Cerebellar nuclear complex (tissue), 1 donor: ENCODE measurements at places on chromosomes 6 and 20.

DNA sequence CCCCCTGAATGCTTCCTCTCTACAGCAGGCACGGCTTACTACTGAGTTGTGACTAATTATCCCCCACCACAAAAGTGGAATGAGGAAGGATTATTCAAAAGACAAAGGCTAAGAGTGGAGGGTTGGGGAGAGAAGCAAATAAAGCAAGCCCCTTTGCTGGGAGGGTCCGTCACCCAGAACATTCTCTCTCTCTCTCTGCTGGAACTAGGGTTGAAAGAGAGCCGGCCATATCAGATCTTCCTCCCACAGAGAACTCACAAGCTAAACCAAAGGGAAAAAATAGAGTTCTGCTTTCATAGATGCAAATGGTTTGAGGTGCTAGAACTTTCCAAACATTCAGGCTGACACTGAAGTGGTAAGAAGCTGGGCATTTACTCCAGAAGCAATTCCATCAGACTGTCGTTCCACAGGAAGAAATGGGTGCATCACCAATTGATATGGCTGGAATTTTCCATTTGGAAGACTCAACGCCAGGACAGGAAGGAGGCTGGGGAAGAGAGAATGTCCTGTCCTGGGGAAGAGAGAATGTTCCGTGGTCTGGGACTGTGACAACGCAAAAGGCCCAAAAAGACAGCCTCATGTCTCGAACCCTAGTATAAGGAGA, 7.9 kb downstream of the ZMYND8 start:
- no peak for DNase-seq

DNA sequence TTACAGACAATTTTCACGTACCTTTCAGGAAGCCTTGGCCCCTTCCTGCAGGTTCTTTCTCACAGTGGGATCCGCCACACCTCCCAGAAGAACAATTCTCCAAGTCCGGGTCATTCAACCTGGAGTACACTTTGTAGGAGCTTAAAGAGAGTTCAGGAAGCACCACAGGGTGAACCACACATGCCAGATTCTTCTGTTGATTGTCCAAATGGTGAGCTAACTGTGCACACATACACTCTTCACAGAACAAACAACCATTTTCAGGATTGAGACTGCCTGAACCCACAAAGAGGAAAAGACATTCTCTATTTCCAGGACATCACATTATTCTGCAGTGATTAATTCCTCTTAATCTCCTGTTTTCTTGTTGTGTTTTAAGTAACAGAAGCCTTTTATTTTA, 51.0 kb downstream of the SCGN start:
- no peak for DNase-seq

- DNase-seq: no peak
Measured at GRCh38 chr20:29874476-29875202, 1382.8 kb upstream of the DEFB115 start.

- DNase-seq: no peak
Measured at GRCh38 chr20:40710603-40711002, 21.6 kb upstream of the MAFB start.

DNA sequence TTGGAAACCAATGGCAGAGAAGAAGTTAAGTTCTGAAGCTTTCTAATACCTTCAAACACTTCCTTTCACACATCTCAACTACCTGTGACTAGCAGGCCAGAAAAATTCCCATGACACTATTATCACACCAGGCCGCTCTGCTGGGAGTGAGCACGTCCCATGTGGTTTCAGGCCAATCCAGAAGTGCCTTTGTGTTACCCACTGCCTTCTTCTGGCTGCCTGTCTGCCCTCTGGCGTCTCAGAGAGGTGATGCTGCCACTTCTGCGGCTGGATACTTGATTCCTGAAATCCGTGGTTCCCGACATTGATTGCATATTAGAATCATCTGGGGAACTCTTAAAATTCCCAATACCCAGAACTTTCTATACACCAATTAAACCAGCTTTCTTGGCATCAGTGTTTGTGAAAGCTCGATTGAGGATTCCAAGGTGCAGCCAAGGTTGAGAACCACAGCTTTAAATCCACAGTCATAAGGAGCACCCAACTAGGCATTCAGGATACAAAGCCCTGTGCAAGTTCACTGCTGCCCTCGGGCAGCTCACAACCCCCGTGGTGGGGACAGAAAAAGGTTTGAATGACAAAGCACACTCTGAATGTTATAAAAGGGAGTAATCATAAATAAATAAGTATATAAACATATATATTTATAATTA, 65.6 kb downstream of the STMND1 start:
- DNase-seq: no peak

- DNase-seq: no peak
Measured at GRCh38 chr20:25057234-25058050, 497 bp downstream of the ACSS1 start.

DNA sequence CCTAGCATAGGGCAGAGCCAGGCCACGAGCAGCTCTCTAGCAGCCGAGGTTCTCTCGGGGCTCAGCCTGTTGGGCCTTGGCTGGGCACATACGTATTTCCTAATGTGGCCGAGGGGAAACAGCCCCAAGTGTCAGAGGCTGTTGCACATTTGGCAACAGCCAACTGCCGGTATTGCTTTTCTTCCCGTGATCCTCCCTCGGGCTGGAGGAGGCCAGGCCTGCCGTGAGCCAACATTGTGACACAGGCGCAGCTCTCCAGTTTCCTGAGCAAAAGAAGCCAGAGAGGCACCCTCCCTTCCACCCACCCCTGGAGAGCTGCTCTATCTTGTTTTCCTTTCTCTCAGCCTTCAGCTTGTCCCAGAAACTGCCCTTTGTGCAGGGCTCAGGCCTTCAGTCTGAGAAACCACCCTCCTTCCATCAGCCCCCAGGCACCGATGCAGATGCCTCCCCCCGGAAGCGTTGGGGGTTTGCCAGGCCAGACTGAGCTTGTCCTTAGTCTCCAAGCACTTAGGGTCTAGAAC, 5.1 kb upstream of the BPI start:
- no peak for DNase-seq

DNA sequence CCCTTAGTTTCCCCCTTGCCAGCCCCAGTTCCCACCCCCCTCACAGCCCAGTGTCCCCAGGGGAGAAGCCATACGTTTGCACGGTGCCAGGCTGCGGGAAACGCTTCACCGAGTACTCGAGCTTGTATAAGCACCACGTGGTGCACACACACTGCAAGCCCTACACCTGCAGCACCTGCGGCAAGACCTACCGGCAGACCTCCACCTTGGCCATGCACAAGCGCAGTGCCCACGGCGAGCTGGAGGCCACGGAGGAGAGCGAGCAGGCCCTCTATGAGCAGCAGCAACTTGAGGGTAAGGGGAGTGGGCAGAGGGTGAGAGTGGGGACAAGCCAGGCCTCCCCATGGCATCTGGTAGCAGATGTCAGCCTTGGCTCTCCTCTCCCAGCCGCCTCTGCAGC, 5.1 kb upstream of the DEF6 start:
- DNase-seq: no peak

- DNase-seq: no peak
Measured at GRCh38 chr6:128617285-128617684, 96.9 kb upstream of the PTPRK start.

- DNase-seq: no peak
Measured at GRCh38 chr20:53677447-53678314, 84.0 kb upstream of the ZNF217 start.

DNA sequence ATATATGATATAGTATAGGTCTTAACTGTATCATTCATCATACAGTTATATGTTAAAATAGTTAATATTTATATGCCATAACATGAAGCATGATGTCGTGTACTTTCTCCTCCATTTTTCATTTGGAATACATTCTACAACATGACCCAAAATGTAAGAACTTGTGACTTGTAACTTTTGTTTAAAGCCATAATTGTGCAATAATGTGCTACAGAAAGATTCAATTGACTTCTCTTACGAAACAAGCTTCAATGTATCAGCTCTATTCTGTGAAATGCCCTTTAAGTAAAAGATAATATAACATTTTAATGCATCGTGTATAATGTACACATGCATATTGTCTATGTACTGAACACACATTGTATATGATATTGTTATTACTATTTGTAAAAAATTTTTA, 76.7 kb upstream of the FABP7 start:
- DNase-seq: no peak

DNA sequence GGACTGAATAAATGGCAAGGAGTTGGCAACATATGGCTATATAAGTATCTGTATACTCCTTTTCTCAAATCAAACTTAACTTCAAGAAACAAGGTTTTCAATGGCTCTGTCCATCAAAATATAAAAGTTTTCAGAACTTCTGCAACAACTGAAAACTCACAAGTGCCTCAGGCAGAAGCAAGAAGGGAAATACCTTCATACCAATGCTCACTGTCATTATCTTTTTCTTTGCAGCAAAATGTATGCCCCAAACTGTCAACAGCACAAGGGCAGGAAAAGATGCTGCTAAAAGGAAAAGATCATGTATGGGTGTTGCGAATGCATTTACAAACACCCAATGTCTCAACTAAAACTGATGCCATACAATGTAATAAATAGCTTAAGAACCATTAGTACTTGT, 45.9 kb downstream of the PTPRK start:
- no peak for DNase-seq

- no peak for DNase-seq
Measured at GRCh38 chr6:168056892-168057527, 22.0 kb downstream of the FRMD1 start.

- no peak for DNase-seq
Measured at GRCh38 chr20:25248786-25249172, 894 bp downstream of the PYGB start.

- no peak for DNase-seq
Measured at GRCh38 chr20:50023116-50023805, 40.5 kb downstream of the SNAI1 start.

- no peak for DNase-seq
Measured at GRCh38 chr6:130019326-130020072, 1.1 kb downstream of the L3MBTL3 start.

DNA sequence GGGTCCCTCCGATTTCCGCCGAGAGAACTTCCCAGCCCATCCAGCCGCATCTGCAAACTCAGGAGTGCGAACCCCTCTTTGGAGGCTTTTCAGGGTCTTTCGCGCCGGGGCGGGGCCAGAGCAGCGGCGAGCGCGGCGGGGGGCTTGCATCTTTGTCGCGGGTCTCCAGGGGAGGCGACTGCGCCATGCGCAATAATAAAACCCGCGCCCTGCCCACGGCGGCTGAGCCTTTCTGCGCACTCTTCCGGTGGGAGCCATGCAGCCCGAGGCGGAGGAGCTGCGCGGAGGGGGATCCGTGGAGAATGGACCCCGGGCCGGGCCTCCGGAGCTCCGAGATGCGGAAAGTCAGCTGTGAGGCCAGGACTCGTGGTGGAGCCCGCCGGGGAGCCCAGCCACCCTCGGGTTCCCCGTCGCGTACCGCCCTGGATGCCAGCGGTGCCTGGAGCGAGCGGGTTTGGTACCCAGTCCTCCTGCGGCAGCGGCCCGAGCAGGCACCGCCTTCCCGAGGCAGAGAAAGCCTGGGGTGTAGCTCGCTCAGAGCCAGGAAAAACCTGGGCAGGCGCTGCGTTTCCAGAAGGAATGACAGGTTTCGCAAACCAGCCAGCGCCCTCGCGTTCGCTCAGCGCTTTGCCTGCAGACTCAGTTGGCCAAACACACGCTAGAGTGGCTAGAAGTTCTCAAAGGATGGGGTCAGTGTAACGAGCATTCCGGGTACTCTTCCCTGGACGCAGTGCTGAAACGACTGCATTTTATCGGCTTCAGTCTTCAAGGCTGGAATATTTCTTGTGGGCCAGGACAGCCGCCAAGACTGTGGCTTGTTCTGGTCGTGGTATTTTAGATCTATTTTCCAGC, 1.2 kb downstream of the AKAP12 start:
- peak; percentile 83 for DNase-seq

- no peak for DNase-seq
Measured at GRCh38 chr20:59120491-59120890, 43.1 kb upstream of the ZNF831 start.

- no peak for DNase-seq
Measured at GRCh38 chr20:14360416-14360815, 23.0 kb upstream of the FLRT3 start.

DNA sequence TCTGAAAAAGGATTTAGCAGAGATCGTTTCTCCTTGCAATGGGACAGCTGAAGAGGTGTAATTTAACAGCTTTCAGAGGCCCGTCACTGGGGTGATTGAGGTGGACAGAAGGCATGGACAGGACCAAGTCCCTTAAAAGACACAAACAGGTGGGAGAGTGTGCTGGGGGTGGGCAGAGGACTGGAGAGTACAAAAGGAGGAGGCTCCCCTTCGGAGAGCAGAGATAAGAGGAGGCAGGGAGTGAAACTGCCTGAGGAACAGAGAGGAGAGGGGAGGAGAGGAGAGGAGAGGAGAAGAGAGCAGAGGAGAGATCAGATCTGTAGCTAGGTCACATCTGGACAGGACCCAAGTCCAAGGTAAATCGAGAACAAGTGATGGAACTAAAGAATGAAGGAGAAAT, 48.6 kb upstream of the PKHD1 start:
- no peak for DNase-seq

DNA sequence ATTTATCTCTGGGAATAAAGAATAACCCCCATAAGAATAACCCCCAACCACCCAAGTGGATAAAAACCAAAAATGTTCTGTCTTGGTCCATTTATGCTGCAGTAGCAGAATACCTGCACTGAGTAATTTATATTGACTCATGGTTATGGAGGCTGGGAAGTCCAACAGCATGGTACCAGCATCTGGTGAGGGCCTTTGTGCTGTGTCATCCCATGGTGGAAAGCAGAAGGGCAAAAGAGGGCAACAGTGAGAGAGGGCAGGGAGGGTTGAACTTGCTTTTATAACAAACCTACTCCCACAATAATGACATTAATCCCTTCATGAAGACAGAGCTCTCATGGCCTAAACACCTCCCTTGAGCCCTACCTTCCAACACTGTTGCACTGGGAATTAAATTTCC, 133.7 kb downstream of the ERMARD start:
- no peak for DNase-seq

- no peak for DNase-seq
Measured at GRCh38 chr6:137261761-137262160, 42.6 kb upstream of the IFNGR1 start.

GRCh38 chr20:60053818-60054190, 95.6 kb downstream of the CDH26 start:
- no peak for DNase-seq

- DNase-seq: no peak
Measured at GRCh38 chr6:128079021-128079420, 178.2 kb upstream of the THEMIS start.

GRCh38 chr20:9300080-9300479, 214.3 kb upstream of the LAMP5 start:
- DNase-seq: no peak

GRCh38 chr6:166683477-166683876, 56.4 kb upstream of the RPS6KA2 start:
- DNase-seq: no peak

DNA sequence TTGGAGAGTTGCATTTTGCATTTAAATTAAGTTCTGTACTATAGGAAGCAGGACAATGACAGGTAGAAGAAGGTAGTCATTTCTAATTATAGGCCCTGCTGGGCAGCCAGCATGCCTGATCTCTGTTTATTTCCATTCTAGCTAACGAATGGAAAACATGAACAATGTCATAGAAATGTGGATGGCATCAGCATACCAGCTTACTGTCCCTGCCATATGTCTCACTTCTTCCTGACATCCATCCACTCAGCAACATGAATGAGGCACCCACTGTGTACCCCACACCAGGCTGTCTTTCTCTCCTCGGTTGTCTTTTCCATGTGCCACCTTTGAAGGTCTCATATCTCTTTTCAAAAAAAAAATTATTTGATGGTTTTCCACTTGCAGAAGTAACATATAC, 11.1 kb downstream of the ADTRP start:
- no peak for DNase-seq

- DNase-seq: no peak
Measured at GRCh38 chr6:113690281-113691259, 166.6 kb upstream of the MARCKS start.
